Fibroblast of skin of abdomen (primary cell): ENCODE measurements at places on chromosomes 5 and 9.
A peak's percentile ranks its signal among the peaks of the same experiment; 100 is the strongest.

DNA sequence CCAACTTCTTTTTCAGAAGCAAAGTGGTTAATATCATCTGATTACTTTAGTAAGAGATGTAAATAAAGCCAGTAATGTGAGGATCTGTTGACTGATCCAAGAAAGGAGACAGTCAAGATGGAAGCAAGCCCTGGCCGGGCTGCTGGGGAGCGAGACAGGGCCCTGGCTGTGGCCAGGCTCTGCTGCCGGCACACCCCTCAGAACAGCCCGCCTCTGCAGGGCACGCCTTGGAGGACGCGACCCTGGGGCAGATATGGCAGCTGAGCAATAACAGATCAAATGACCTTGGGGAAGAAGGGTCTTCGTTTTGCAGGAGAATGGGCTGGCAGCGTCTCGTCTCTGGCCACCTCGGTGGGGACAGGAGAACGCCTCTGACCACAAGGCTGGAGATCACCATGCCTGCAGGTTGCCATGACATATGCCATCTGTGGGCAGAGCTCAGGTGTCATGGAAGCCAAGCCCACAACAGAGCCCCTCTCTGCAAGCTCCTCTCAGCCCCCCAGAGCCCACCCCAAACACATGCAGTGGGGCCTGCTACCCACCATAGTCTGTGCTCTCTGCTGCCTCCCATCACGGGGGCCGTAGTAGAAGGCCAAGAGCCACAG, 206.5 kb downstream of the FANCC start:
- no peak for DNase-seq

DNA sequence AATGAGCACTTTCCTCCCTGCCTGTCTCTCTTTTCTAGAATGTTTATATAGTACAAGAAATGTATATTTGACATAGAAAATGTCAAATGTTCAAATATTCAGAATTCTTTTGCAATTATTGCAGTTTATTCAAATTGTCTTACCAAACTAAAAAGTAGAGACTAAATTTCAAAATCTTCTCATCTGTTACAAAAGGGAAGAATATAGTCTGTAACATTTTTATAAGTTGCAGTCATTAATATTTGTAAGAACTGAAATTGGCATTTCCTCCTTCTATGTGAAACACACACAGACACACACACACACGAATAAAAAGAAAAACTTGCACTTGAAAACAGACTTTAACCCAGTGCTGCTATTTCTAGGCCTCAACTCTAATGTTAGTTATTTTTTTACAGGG, 56.4 kb downstream of the NR3C1 start:
- DNase-seq, result no peak

- DNase-seq, result no peak
These were observed 124.0 kb upstream of the TLE4 start for GRCh38 chr9:79447762-79448161.

DNA sequence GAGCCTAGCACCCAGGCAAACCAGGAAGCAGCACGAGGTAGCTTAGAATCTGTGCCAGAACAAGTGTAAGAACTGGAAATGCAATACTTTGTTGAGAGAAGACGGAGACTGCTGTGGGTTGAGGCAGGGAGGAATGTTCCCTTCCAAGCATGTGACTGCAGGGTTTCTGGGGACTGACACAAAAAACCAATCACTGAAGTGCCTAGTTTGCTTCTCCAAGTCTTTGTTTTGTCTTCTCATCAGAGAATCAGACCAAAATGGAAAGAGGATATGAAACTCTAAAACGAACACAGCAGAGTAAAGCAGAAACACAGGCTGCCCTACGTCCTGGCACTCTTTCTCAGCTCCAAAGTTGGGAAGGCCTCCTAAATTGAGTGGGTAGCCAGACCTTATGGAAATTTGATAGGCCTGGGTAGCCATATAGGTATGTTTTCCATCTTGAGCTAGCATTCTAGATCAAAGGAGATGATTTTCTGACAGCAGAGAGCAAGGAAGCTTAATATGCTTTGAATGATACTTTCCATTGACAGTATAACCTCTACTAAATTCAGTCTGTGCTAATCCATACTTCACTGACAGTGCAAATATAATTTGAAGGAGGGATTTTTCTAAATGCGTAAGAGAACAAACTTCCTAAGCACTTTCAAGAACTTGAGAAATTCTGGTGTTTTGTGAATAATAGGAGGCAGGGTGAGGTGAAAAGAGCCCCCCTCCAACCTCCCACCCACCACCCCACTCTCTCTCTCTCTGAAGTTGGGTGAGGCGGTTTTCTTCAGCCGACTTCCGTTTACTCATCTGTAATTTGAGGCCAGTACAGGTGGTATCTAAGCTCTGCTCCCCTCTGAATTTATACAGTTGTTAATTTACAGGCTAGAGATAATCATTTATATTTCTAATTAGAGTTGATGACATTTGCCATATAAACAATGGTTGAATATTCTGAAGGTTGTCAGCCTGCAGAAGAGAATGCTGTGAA, 5.5 kb downstream of the ADRB2 start:
- no peak for DNase-seq

- no peak for DNase-seq
These were observed 15.0 kb downstream of the GLRA1 start for GRCh38 chr5:151909628-151910027.

- DNase-seq, result peak; percentile 80
These were observed 579.7 kb upstream of the ZNF608 start for GRCh38 chr5:125326150-125326510.

- DNase-seq, result no peak
These were observed 91.9 kb upstream of the NEURL1B start for GRCh38 chr5:172548981-172549687.

GRCh38 chr5:74918232-74918669, 52.1 kb upstream of the FAM169A start:
- no peak for DNase-seq

GRCh38 chr5:79516986-79517385, 3.1 kb upstream of the HOMER1 start:
- DNase-seq, result no peak

GRCh38 chr9:127055745-127056402, 66.6 kb downstream of the ANGPTL2 start:
- DNase-seq, result no peak

DNA sequence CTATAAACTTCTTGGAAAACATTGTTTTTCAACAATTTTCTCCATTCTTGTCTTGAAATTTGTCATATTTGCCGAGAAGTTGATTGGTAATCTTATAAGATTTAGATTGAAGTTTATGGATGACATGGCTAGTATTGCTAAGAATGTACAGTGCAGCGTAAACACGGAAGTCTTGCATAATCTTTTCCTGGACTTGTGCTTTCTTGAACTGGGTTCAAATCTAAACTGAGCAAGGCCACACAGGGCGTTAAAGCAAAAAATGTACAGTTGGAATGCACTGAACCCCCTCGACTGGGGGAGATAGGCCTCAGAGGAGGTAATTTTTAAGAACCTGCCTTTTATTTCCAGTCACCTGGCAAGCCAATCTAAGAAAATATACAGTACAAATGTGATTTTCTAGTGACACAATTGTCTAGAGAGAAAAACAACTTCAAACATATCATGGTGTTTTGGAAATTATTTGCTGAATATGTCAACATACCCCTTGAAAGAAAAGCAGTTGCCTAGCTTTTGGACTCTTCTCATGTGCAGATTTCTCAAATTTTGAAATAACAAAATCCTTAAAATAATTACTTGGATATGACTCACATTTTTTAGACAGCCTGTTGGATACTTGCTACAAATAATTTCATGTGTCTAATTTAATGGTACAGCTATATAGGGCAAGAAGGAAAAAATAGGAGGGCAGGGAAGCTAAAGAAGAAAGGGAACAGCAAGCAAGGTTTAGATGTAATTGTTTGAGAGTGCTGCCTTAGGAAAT, 18.5 kb upstream of the GAS1 start:
- peak; percentile 42 for DNase-seq

DNA sequence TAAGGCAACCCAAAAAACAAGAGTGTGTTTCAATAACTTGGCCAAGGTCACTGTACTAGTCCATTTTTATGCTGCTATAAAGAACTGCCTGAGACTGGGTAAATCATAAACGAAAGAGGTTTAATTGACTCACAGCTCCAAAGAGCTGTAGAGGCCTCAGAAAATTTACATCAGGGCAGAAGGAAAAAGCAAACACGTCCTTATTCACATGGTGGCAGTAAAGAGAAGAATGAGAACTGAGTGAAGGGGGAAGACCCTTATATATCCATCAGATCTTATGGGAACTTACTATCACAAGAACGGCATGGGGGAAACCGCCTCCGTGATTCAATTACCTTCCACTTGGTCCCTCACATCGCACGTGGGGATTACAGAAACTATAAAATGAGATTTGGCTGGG, 64.3 kb upstream of the CAMK4 start:
- no peak for DNase-seq

- DNase-seq, result peak; percentile 78
These were observed 303.8 kb upstream of the PRR16 start for GRCh38 chr5:120160124-120160895.

GRCh38 chr9:37197158-37198038, 77.0 kb downstream of the ZCCHC7 start:
- peak; percentile 10 for DNase-seq

DNA sequence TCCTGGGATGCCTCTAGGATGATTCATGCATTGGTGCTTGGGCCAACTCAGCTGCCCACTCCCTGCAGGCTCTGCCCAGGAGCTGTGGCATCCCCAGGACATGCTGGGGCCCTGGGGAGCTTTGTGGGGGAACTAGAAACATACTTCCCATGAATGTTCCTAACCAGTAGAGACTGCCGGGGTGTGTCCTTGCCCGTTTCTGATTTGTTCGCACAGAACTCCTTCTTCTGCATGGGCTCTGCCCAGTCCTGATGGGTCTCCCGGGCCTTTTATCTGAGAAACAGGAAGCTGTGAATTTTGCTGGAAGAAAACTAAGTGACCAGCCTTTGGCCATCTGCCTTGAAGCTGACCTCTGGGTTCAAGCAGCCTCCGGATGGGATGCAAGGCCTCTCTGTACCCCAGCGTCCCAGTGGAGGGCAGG, 71.6 kb upstream of the RNU6ATAC start:
- DNase-seq, result no peak

DNA sequence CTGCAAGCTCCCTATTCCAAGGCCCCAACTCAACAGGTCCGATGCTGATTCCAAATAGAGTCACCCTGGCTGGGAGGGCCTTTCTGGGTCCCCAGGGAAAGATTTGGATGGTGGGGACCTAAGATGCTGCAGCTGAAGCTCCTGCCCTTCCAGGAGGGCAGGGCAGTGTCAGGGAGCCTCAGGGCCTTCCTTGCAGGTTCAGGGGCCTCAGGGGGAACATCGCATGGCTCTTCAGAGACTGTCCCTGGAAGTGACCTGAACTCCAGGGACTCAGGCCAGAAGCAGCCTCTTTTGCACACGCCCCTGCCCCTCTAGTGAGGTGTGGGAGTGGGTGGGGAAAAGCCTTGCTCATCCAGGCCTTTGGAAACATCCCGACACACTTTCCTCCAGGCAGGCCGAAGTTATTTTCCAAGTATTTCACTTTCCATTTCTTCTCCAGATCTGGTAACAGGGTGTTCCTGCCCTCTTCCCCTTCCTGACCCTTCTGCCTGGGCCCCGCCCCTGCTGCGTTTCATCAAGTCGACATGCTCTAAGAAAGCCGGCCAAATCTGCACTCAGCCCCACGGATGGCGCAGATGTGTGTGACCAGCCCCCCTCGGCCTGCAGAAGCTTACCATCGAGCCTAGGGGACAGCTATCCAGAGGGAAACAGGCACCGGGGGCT, 159.5 kb downstream of the FGF18 start:
- DNase-seq, result no peak

DNA sequence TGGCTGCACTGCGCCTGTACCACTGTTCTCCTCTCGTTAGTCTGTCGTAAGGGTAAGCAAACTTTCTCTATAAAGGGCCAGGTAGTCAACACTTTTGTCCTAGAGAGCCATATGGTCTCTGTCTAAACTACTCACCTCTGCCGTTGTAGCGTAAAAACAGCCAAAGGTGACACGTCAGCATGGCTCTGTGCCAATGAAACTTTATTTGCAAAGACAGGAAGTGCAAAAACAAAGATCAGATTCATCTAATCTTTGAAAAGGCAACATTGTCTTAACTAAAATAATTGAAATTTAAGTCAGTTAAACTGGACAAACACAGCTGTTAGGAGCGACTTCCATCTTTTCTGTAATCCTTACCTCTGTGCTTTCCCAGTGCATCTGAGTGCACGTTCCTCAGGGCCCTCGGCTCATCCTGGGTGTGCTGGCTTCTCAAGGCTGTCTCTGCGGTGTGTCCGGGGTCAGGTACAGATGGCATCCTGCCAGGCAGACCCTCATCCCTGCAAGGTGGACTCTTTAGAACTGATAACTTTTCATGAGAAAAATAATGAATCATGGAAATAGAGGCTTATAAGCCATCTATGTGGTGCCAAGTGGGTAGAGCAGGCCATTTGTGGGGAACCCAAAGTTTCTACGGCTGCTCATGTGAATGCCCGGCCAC, 35.2 kb upstream of the IRX4 start:
- no peak for DNase-seq

GRCh38 chr5:123478546-123478945, 33.4 kb upstream of the CSNK1G3 start:
- DNase-seq, result no peak
